ENCODE measurements at places on chromosomes 2 and 18.
A peak's percentile ranks its signal among the peaks of the same experiment; 100 is the strongest.

GRCh38 chr18:30406728-30407127 is 635.8 kb downstream of the DSC3 start:
- DNase-seq = no peak

DNA sequence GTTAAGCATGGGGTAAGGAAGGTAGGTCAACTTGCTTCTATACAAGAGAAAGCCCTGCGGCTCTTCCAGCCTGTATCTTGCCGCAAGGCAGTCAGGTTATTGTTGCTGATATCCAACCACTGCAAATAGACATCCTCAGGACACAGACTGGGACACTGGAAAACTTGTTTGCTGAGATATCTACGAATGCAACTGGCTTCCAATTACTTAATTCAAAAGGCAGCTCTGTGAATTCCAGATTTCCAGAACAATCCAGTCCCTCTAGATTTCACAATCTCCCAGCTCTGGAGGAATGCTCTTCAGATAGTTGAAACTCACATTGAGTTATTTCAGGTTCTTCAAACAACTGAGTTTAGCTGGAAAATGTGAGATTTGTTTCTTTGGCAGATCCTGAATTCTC is 34.6 kb upstream of the SP9 start:
- DNase-seq = no peak

- DNase-seq = no peak
These were observed 337.9 kb upstream of the SLC39A10 start for GRCh38 chr2:195319112-195319460.

DNA sequence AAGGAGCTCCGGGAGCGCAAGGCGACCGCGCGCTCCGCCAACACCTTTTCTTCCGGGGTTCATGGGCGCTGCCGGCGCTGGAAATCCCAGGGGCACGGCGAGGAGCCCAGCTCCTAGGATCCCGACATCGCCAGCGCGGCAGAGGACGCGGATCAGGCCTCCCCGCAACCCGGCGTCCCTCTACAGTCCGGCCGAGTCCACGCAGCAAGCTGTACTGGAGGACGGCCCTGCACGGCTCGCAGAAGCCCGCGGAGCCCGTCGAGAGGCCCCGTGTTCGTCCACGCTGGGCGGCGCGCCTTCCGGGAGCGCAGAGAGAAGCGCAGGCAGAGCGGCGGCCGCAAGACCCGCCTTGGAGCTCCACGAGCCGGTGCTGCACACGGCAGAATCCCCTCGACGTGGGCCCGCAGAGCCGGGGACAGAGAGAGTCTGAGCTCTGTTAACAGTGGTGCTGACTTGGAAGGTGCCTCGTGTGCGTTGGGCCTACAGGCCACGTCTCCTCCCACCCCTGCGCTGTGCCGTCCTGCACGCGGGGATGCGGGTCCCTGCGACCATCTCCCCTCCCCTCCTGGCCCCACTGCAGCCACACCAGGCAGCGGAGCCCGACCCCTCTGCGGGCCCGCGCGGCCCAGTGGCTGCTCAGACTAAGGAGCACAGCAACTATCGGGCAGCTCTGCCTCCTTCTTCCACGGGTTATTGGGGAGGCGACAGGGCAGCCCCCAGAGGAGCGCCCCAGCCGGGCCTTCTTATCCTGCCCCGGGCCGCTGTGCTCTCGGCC is 28.1 kb upstream of the PTPN2 start:
- no peak for DNase-seq

GRCh38 chr18:56118422-56118821 is 520.0 kb downstream of the TXNL1 start:
- DNase-seq = no peak

GRCh38 chr18:73793386-73793785 is 354.2 kb downstream of the FBXO15 start:
- no peak for DNase-seq

DNA sequence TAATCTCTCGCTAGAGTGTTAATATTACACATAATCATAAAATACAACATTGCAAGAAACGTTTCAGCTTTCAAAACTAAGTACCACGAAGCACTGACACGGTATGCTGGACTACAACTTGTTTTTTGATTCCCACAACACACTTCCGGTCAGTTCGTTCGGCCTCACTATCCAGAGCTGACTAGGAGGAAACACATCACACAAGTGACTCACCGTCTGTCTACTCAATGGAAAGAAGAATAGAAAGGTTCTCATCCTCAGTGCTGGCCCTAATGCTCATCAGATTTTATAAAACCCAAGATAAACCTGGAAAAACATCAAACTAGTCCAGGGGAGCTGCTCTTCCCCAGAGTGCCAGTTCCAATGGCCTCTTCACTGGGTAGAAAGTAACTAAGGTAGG is 42.9 kb downstream of the ZNF385B start:
- no peak for DNase-seq

GRCh38 chr2:28552045-28552823 is 56.4 kb downstream of the PLB1 start:
- DNase-seq = no peak

GRCh38 chr2:104919127-104919526 is 65.2 kb downstream of the POU3F3 start:
- DNase-seq = no peak

DNA sequence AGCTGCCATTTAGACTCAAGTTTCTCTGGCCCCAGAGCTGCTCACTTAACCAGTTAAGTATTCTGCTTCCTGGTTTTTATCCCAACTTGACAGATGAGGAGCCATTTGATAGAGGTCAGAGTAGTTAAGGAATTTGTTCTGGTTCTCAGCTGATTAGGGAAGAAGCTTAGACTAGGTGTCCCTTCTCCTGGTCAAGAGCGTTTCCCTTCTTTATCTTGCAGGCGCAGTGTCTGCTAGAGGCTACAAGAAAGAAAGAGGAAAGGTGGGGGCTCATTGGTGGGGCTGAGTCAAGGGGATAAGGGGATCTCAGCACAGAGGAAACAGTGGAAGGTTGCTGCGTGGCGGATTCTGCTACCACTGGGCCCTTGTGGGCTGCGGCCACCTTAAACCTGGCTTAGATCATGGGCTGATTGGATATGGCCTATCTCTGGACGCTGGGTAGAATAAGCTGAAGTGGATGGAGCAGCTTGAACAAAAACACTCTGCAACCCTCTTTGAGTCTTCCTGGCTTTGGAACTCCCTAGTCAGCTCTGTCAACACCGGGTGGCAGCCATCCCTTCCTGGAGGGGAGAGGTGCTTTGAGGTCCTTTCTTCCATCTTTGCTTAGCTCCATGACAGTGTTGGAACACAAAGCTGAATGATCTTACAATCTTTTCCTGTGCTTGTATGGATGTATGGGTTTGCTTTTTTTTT is 70.8 kb downstream of the QPCT start:
- DNase-seq = no peak

DNA sequence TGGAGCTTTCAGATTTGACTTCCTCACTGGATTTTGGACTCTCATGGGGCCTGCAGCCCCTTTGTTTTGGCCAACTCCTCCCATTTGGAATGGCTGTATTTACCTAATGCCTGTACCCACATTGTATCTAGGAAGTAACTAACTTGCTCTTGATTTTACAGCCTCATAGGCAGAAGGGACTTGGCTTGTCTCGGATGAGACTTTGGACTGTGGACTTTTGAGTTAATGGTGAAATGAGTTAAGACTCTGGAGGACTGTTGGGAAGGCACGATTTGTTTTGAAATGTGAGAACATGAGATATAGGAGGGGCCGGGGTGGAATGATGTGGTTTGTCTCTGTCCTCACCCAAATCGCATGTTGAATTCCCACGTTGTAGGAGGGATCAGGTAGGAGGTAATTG is 233.4 kb upstream of the GALNT5 start:
- DNase-seq = no peak

GRCh38 chr18:55236150-55236931 is 277.1 kb upstream of the CCDC68 start:
- no peak for DNase-seq

- DNase-seq = no peak
These were observed 23.9 kb downstream of the RBMS1 start for GRCh38 chr2:160469621-160470204.

DNA sequence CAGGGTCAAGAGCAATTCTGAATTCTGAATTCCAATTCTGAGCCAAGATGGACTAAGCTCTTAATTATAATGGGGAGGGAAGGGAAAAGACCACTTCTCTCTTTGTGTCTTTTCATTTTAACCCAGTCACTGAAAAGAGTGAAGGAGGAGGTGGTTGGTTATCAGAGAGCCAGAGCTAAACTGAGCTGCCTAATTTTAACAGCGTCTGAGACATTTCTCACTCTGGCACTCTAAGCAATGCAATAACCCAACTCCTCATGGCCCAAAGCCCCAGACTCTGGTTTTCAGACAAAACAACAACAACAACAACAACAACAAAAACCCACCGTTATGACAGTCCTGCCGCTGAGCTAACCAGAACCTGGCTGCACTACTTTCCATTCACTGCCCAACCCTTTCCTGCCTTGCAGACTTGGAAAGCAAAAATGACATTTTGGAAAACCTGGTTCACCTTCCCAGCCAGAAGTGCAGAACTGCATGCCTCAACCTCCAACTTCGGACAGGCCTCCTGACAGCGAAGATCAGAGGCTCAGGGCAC is 1.0 kb downstream of the CHST10 start:
- DNase-seq = no peak

GRCh38 chr2:44649381-44649780 is 287.6 kb downstream of the CAMKMT start:
- DNase-seq = no peak

DNA sequence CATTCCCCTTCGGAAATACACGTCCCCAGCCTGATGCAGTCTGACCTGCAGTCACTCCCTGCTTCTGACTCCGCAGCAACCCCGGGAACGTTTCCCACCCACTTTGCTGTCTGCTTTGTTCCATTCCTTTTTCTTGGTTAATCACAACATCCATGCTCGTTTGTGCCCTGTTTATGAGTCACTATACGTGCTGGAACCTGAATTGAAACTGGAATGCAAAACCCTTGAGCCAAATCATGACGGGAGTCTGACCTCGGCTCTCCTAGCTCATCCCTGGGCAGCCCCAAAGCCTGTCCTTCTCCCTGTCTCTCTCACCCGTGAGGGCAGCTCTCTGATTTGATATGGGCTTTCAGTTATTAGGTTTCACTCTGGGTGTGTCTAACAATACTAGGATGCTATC is 57.1 kb upstream of the RNF152 start:
- DNase-seq = peak; percentile 57

GRCh38 chr2:170818752-170819470 is 2.2 kb downstream of the GAD1 start:
- no peak for DNase-seq

GRCh38 chr2:42128721-42129486 is 40.2 kb upstream of the EML4 start:
- DNase-seq = no peak

- DNase-seq = no peak
These were observed 38.2 kb upstream of the CAB39 start for GRCh38 chr2:230674401-230674800.

- DNase-seq = peak; percentile 72
These were observed 147.1 kb upstream of the FHL2 start for GRCh38 chr2:105545730-105546627.

- no peak for DNase-seq
These were observed 39.0 kb downstream of the NPC1 start for GRCh38 chr18:23547306-23547705.

DNA sequence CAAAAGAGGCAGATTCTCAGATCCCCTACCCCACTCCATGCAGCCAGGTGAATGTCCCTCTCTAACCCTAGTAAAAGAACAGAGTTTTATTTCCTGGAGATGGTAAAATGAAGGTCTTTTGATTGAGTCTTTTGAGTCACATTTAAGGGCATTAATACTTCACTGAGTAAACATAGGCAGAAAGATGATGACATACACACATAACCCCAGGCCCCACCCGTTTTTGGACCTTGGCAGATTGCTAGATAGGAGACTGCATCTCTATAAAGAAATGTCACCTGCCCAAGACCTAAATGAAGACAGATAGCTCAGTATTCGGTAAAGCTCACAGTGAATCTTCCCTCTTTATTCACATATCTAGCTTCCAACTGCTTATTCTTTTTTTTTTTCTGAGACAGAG is 28.3 kb upstream of the PEX13 start:
- DNase-seq = no peak

- DNase-seq = no peak
These were observed 798.5 kb downstream of the TRIB2 start for GRCh38 chr2:13515254-13515653.

- DNase-seq = no peak
These were observed 41.3 kb downstream of the BCL11A start for GRCh38 chr2:60512062-60512622.

Measured in ureter (tissue), 1 donor.